ENCODE measurements at places on chromosomes 6 and 20. TPM values are rescaled to one million over a fixed set of nuclear protein-coding genes. Genes with fewer than 3 reads are reported as not detected.

DNA sequence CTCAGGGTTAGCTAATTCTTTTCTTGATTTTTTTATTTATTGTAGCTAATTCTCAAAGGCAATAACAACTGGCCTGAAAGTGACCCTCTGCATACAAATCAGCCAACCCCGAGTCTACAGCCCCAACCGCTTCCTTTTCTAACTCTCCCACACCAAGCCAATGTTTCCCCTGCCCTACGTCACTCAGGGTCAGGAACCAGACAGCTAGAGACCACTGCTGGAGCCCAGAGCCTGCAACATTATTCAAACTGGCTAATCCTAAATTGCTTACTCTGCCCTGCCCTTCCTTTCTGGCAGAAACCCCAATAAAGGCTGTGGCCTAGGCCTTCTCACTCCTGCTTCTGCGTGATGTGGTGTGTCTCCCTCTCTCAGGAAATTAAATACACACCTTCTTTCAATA lies 320.7 kb downstream of the CBLN4 start:
- no peak for DNase-seq

DNA sequence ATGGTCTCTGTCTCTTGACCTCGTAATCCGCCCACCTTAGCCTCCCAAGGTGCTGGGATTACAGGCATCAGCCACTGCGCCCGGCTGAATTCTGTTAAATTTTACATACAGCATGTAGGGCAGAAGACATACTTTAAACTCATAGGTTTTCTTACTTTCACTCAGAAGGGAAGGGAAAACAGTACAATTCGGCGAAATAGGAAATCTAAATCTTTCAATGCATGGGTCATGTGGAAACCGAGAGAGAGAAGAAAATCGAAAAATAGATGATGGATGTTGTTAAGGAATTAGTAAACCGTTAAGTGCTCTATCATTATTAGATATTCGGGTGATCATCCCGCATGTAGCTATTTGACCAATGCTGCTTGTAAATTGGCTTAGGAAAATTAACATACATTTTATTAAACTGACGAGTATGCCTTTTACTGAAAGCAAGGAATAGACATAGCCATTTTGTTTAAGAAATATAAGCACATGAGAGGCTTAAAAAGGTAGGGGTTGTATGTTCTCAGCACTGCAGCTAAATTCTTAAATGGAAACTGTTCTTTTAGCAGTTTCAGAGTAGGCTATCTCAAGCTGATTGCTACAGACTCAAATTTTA lies 164.7 kb upstream of the AGPAT4 start:
- DNase-seq = no peak

- DNase-seq = no peak
Measured at GRCh38 chr20:56249244-56249955, 868 bp downstream of the MC3R start.

The CRISP2 gene
- not detected for total RNA-seq

- DNase-seq = no peak
Measured at GRCh38 chr6:82370788-82371187, 7.2 kb downstream of the TPBG start.

DNA sequence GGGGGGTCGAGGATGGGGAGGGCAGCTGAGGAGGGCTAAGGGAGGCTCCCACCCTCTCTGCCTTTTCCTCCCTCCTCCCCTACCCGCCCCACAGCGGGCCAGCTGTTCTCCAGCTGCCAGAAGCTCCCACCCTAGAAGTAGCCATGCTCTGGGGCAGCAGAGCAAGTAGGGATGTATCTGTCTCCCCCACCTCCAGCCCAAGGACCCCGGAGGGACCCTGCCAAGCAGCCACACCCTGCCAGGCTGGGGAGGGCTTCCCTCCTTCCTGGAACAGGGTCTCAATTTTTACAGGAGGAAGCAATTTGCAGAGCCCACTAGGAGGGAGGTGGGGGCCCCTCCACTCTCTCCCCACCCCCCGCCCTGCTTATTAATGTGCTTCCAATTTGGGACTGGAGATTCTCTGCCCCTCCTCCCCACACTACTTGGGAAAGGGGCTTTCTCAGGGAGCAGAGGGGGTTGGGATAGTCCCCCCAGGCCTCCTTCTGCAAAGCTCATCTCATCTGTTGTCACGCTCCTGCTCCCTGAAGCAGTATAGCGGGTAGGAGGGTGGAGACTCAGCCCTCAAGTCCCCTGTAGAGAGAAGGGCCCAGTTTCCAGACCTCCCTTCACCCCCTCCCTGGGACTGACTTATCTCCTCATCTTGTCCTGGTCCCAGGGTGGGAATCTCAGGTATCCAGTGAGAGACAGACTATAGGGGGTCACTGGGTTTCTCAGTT lies 4.5 kb downstream of the TEAD3 start:
- DNase-seq = peak; percentile 58

DNA sequence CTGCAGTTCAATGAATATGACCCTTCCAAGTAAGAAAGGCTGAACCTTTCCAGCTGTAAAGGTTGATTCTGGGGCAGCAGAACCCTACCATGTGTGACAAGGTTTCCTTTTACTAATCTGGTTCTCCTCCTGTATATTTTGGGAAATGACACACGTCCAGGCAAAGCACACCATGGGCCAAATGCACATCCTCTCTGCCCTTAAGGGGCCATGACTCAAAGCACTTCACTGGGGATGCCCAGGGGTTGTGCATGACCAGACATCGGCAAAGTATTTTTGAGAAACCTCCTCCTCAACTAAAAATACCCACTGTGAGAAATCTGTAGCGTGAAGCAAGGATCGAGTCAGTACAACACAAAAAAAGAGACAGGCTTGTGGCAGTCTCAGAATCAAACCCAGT lies 174.7 kb downstream of the BACH2 start:
- DNase-seq = peak; percentile 68

DNA sequence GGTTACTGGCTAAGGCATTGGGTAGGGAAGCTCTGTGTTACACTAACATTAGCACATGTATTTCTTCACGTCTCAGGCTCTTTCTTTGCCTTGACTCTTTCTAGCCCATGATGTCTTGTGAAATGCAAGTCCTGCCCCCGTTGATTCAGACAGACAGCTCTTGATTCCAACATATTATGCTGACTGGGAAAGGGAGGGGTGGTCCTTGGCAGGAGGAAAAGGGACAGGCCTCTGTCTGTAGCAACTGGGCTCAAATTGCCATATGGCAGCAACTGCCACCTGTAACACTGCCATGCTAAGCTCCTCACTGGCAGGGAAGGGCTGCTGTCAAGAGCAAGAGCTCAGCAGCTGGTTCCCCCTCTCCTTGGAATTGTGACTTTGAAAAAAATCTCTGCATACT lies 5.7 kb upstream of the KCNK15 start:
- DNase-seq = no peak

- DNase-seq = no peak
Measured at GRCh38 chr6:32638532-32639219, 1.5 kb downstream of the HLA-DQA1 start.

The EYS gene
- total RNA-seq = not detected

DNA sequence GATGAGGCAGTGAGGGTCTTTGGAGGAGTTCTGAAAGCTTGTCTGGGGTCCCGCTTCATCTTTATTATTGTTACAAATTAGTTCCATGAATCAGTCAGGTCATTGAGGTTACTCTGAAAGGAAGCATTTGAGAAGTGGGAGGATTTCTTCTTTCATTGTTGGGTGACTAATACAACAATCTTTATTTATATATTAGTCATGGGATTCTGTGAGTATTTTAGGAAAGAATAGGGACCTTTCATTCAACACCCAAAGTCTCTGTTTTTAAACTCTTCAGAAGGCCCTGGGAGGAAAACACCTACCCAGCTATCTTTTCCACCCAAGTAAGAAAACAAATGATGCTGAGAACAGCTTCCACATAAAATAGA lies 98.3 kb downstream of the SOD2 start:
- peak; percentile 86 for DNase-seq

- DNase-seq = no peak
Measured at GRCh38 chr6:116025405-116025804, 35.3 kb downstream of the FRK start.

- peak; percentile 34 for DNase-seq
Measured at GRCh38 chr6:121482004-121482693, 46.7 kb downstream of the GJA1 start.

The CTAGE9 gene
- total RNA-seq = not detected

GRCh38 chr20:34142121-34142520 lies 30.1 kb upstream of the EIF2S2 start:
- no peak for DNase-seq

- no peak for DNase-seq
Measured at GRCh38 chr6:35933844-35934243, 12.9 kb upstream of the SRPK1 start.

Data from fibroblast of lung (primary cell).